ENCODE measurements at places on chromosomes 11 and 22. TPM values are rescaled to one million over a fixed set of nuclear protein-coding genes. Genes with fewer than 3 reads are reported as not detected.

DNA sequence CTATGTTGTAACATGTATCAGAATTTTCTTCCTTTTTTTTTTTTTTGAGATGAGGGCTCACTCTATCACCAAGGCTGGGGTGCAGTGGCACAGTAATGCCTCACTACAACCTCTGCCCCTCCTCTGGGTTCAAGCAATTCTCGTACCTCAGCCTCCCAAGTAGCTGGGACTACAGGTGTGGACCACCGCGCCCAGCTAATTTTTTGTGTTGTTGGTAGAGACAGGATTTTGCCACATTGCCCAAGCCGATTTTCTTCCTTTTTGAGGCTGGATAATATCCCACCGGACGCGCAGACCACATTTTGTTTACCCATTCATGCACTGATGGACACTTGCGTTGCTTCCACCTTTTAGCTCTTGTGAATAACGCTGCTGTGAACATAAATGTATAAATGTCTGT is 97.0 kb downstream of the BRD1 start:
- no peak overlapping the region for H3K4me3 ChIP-seq
- peaks cover 40% of the 10 kb centered on the region for H3K27me3 ChIP-seq
- no peak for DNase-seq

- DNase-seq: no peak
- no peaks in the 10 kb centered on the region for H3K4me1 ChIP-seq
- no peak overlapping the region for H3K4me3 ChIP-seq
- H3K27me3 ChIP-seq: no peaks in the 10 kb centered on the region
Observed at GRCh38 chr11:30155428-30155827, 75.4 kb upstream of the FSHB start.

GRCh38 chr11:119983240-119983732 is 154.6 kb downstream of the TRIM29 start:
- no peak overlapping the region for H3K27ac ChIP-seq
- no peaks in the 10 kb centered on the region for H3K4me1 ChIP-seq
- no peak for DNase-seq
- H3K36me3 ChIP-seq: no peaks in the 10 kb centered on the region
- peaks cover 2% of the 10 kb centered on the region for H3K27me3 ChIP-seq
- no peak overlapping the region for H3K4me3 ChIP-seq

DNA sequence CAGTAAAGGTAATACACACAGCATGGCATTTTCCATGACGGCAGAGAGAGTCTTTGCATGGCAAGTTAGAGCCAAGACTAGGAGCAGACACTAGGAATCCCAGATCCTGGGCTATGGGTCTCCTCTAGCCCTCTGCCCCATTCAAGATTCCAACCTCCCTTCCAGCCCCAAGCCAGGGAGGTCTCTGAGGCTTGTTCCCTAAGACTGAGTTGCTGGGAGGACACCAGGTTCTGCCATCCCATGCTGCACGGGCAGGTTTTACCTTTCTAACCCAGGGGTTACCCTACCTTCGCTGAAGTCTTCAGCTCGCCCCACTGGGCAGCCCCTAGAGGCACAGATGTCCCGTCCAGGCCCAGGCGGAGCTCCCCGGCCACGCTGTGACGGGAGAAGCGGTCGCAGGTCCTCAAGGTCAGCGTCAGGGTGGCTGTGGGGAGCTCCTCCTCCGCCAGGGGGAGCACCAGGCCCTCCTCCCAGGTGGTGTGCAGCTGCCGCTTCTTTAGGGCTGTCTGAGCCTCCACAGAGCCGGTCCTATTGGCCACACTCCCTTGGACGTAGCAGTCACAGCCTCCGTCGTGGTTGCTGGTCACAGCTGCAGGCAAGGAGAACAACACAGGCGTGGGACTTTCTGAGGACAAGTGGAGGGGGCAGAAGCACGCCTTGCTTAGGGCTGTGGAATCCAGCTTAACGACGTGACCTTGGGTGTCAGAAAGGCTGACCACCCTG is 33.8 kb downstream of the SYT13 start:
- H3K36me3 ChIP-seq: no peaks in the 10 kb centered on the region
- H3K27ac ChIP-seq: no peak overlapping the region
- DNase-seq: peak; percentile 66
- H3K4me3 ChIP-seq: no peak overlapping the region
- H3K27me3 ChIP-seq: peaks cover 4% of the 10 kb centered on the region

- H3K36me3 ChIP-seq: peaks cover 20% of the 10 kb centered on the region
- H3K4me3 ChIP-seq: no peak overlapping the region
- no peaks in the 10 kb centered on the region for H3K27me3 ChIP-seq
- peaks cover 2% of the 10 kb centered on the region for H3K4me1 ChIP-seq
- no peak for DNase-seq
Observed at GRCh38 chr11:10514202-10514601, 26.8 kb downstream of the RNF141 start.

DNA sequence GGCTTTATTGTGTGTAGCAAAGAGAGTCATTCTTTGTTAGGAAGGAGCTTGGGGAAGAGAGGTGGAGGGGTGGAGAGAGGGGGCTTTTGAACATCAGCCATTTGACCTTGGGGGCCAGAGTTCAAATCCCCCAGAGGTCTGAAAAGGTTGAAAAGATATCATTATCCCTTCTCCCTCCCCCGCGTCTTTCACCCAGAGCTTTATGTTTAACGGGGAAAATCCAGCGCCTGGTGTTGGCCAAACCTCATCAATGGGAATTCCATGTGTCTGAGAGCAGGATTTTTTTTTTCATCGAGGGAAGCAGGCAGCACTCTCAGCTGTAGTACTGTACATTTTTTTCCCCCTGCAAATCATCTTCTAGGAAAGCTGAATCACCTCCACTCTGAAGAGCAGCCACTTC is 122.4 kb upstream of the HSD17B12 start:
- DNase-seq: no peak
- no peak overlapping the region for H3K4me3 ChIP-seq
- peaks cover 5% of the 10 kb centered on the region for H3K4me1 ChIP-seq
- no peak overlapping the region for H3K27ac ChIP-seq
- peaks cover 67% of the 10 kb centered on the region for H3K27me3 ChIP-seq

DNA sequence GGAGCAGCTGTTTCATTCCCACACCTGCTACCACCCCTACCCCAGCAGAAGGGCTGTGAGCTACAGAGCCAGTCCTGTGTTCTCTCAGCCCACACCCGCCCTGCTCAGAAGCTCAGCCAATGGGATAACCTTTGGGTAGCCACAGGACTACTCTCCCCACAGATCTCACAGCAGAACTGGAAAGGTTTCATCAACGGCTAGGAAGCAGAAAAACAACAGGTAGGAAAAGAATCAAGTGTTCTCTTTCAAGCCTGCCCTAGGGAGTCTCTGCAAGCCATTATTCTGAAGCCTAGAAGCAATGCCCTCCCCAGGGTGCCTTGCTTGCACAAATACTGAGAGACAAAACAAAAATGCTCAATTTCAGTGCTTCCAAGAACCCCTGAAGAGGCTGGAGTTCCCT is 77.2 kb downstream of the TMPRSS5 start:
- H3K27me3 ChIP-seq: peaks cover 5% of the 10 kb centered on the region
- no peak for DNase-seq
- no peak overlapping the region for H3K4me3 ChIP-seq
- H3K36me3 ChIP-seq: no peaks in the 10 kb centered on the region
- H3K4me1 ChIP-seq: no peaks in the 10 kb centered on the region
- H3K27ac ChIP-seq: no peak overlapping the region

APLNR gene
- total RNA-seq: not detected

MS4A7 gene
- total RNA-seq: not detected

Measured in activated CD4-positive, alpha-beta T cell treated with anti-CD3 and anti-CD28 coated beads, Interleukin-2, amount 10 ng/mL, durations not matched to agents 24 days and 14 days (primary cell).